HuH-7 (cell line): ENCODE measurements at places on chromosomes 3 and 15.
A peak's percentile ranks its signal among the peaks of the same experiment; 100 is the strongest.

DNA sequence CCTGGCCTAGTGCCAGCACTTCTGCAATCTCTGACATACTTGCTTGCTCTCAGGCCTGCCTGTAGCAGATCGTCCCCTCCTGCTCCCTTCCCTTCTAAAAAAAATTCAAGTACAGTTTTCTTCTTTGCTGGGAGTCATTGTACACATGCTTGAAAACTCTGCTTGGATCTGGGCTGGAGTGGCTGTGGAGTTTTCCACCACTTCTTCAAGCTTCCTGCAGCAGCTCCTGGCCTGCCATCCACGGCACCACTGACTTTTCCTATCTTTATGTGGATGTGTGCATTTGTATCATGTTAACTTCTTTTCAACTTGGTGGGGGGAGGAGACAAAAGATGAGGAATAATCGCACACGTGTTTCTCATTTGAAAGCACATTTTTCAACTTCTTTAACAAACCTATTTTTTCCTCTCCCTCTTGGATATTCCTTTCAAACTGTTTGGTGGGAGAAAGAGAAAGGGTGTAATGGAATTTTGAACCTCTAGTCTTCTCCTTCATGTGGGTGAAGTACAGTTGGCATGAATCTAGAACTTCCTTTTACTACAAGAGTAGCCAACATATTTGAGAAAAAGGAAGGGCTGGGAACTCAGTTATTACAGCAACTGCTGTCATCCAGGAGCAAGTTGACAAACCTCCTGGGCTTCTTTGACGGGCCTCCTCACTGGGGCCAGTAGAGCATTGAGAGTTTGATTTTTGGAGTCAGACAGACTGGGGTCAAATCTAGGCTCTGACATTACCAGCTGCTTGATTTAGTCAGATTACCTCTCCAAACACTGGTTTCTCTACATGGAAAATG lies 61.2 kb upstream of the LRTM1 start:
- DNase-seq: no peak

DNA sequence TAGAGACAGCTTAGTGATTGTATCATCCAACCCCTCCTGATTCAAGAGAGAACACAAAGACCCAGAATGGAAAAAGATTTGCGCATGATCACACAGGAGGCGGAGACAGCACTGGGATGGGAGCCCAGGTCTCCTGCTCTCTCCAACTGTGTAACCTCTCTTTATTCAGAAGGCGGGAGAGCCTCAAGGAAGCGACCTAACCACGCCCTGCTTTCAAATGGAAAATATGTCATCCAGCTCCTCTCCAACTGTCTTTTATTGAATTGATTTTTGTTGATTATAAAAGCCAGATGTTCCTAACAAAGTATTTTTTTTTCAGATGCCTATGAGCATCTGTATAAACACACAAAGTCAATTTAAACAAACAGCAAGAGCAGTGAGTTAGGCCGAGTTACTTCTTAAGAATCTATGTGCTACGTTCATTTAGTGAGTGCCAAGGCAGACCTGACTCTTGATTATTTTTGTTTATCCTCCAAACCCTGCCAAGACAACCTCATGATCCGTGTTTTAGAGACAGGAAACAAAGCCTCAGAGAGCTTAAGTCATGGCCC lies 74.5 kb downstream of the BFSP2 start:
- DNase-seq: no peak

GRCh38 chr15:36893276-36893675 lies 207.1 kb downstream of the MEIS2 start:
- DNase-seq: no peak

GRCh38 chr15:45869034-45869668 lies 234.3 kb downstream of the SQOR start:
- no peak for DNase-seq

GRCh38 chr3:106830334-106830733 lies 546.9 kb upstream of the CCDC54 start:
- no peak for DNase-seq

GRCh38 chr3:10770547-10770946 lies 45.5 kb upstream of the SLC6A11 start:
- no peak for DNase-seq

- DNase-seq: no peak
These were observed 464.9 kb downstream of the TAFA4 start for GRCh38 chr3:68467465-68467864.

- DNase-seq: no peak
These were observed 25.2 kb downstream of the TMEM202 start for GRCh38 chr15:72423256-72423655.

DNA sequence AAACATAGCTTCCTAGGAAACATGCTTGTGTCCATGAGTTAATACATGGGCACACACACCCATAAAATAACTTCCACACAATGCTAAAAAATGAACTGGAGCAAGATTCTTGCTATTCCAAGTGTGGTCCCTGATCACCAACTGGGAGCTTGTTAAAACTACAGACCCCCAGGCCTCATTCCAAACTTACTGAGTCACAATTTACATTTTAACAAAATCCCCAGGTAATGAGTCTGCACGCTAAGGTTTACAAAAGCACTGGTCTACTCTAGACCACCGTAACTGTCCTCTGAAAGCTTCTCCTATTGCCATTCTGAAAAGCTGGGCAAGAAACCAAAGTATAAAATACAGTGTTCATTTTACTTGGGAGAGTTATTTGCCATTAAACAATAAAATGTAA lies 45.4 kb downstream of the IGF2BP2 start:
- DNase-seq: no peak

DNA sequence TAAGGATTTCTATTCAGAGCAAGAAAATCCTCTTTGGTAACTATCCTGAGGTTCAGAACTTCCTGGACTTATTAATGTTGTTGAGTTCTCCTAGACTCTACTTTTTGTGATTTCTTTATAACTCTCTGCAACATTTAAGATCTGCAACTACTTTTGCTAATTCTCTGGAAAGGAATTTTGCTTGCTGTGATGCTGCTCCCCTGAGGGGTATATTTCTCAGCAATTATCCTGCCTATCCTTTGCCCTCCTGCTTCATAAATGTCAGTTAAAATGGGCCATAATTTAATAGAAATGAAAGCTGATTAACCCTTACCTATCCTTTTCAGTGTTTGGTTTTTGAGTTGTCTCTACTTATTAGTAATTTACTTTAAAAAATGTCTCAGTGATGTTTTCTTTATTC lies 377.3 kb upstream of the LRRC3B start:
- no peak for DNase-seq

GRCh38 chr15:63600001-63600615 lies 2.9 kb downstream of the FBXL22 start:
- DNase-seq: no peak

GRCh38 chr15:31197497-31198414 lies 96.2 kb upstream of the TRPM1 start:
- DNase-seq: peak; percentile 42

DNA sequence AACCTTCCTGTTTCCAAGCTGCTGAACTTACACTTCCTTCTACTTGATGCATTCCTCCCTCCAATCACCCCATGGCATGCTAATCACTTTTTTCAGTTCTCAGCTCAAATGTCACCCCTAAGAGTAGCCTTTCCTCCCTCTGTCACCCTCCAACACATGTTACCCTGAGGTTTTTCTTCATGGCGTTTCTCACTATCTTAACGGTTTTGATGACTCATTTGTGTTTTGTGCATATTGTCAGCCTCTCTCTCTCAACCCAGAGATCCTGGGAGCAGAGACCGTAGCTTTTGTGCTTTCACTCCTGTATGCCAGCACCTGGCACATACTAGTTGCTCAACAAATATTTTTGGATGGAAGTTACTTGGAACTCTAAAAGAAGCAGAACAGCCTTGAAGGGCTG lies 24.5 kb downstream of the LRRC3B start:
- DNase-seq: no peak

GRCh38 chr3:114112696-114113095 lies 56.2 kb downstream of the QTRT2 start:
- no peak for DNase-seq

DNA sequence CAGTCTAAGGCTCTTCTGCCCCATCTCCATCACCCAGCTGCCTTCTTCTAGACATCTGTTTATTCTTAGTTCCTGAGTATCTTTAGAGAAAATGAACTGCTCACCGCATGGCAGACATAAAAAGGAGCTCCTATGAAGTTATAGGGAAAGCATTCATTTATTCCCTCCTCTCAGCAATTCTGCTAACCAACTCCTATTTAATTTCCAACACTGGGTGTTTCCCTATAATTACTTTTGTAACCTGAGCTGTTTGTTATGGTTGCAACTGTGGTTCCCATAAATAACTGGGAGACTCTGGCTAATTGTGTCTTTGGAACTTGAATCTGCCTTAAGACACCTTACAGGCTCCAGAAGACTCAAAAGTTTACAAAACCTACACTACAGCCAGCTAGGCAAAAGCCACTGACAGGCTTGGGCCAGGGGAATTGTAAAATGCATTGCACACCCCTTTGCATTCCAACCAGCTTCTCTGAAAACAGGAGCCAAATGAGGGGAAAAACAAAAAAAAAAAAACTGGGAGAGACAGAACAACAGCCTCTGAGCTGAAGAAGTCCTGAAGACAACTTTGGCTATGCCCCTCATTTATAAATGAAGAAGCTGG lies 231.5 kb upstream of the FEZF2 start:
- no peak for DNase-seq

DNA sequence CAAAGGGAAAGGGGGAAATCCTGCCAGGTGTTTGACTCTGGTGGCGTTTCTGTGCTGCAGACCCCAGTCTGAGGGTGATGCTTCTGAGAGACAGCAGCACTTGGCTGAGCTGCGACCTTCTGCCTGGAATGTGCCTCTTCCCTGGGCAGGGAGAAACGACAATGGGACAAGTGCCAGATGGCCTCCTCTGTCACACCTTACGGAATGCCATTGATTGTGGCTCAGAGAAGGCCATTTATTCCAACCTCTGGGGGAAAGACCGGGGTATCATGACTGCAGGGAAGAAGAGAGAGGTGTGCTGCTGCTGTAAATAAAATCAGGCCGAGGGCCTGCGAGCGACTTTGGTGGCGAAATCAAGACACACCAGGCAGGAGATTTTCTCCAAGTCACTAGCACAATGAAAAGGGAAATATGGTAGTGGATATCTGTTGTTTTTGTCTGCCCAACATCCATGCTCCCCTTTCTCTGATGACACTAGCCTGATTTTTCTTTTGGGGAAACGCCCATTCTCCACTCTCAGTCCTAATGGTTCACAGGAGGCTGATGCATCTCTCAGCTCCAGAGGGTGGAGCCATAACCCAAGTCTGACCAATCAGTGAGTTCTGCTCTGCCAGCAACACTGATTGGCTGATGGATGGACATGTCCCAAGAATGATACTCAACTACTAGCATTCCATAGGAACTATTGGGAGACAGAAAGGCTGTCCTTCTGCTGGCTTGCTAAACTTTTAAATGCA lies 336.1 kb downstream of the FOXP1 start:
- peak; percentile 49 for DNase-seq

DNA sequence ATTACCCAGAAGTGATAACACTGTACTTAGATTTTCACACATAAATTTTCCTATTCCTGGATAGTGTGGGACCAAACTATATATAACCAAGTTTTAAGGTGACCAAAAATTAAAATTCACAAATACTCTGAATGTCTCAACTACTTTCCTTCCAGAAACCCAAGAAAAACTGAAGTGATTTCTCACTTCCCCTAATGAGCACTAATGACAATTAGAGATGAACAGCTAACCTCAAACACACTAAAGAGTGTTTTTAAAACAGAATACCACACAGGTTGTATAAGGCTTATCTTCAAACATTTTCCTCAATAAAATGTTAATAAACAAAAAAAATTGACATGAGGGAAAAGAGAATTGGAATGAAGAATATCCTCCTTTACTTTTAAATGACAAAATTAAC lies 188.2 kb downstream of the ZBTB20 start:
- DNase-seq: no peak
